GM23338 (cell line): ENCODE measurements at places on chromosomes 5 and 9. TPM values are rescaled to one million over a fixed set of nuclear protein-coding genes. Genes with fewer than 3 reads are reported as not detected.

DNA sequence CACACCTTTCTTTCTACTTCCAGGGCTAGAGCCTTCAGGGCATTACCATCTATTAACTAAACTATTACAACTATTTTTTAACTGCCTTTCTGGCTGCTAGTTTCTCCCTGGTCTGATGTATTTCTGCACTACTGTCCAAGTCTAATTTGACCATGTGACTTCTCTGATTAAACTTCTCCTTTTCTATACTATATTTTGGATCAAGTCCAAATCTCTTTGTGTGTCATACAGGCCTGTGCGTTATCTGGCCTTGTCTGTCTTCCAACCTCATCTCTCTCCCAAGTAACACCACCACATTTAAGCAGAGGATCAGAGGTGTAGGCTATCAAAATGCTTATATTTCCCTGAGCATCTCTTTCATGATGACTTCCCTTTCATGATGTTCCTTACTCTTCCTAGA is 47.2 kb upstream of the OR13F1 start:
- no peak overlapping the region for H3K4me3 ChIP-seq
- no peak overlapping the region for H3K27ac ChIP-seq
- no peaks in the 10 kb centered on the region for H3K4me1 ChIP-seq
- no peaks in the 10 kb centered on the region for H3K27me3 ChIP-seq
- no peak for DNase-seq
- no peaks in the 10 kb centered on the region for H3K36me3 ChIP-seq

- H3K27me3 ChIP-seq, result peaks cover 70% of the 10 kb centered on the region
- H3K27ac ChIP-seq, result no peak overlapping the region
- H3K4me3 ChIP-seq, result peak overlapping the region; percentile 90
- no peaks in the 10 kb centered on the region for H3K36me3 ChIP-seq
Measured at GRCh38 chr9:101027733-101028345, 688 bp upstream of the PLPPR1 start.

Gene RXRA
- total RNA-seq, result 14.9 and 17.9 TPM in 2 replicates

Gene ITGA1
- total RNA-seq, result 4.9 and 12.0 TPM in 2 replicates

Gene SIT1
- 14.7 and 16.4 TPM in 2 replicates for total RNA-seq
